ENCODE measurements at places on chromosomes 13 and 19. TPM values are rescaled to one million over a fixed set of nuclear protein-coding genes. Genes with fewer than 3 reads are reported as not detected.

SLC25A15 gene
- 24.3 TPM for total RNA-seq

- DNase-seq = no peak
These were observed 1186.3 kb downstream of the UQCRFS1 start for GRCh38 chr19:28026636-28027035.

- DNase-seq = no peak
These were observed 15.6 kb upstream of the WASF3 start for GRCh38 chr13:26541678-26542568.

ZNF180 gene
- 25.4 TPM for total RNA-seq

LILRA1 gene
- total RNA-seq = not detected

- DNase-seq = peak; percentile 27
These were observed 145.1 kb upstream of the ZNF536 start for GRCh38 chr19:30227012-30227621.

- no peak for DNase-seq
These were observed 5.6 kb upstream of the KEAP1 start for GRCh38 chr19:10508707-10509106.

DNA sequence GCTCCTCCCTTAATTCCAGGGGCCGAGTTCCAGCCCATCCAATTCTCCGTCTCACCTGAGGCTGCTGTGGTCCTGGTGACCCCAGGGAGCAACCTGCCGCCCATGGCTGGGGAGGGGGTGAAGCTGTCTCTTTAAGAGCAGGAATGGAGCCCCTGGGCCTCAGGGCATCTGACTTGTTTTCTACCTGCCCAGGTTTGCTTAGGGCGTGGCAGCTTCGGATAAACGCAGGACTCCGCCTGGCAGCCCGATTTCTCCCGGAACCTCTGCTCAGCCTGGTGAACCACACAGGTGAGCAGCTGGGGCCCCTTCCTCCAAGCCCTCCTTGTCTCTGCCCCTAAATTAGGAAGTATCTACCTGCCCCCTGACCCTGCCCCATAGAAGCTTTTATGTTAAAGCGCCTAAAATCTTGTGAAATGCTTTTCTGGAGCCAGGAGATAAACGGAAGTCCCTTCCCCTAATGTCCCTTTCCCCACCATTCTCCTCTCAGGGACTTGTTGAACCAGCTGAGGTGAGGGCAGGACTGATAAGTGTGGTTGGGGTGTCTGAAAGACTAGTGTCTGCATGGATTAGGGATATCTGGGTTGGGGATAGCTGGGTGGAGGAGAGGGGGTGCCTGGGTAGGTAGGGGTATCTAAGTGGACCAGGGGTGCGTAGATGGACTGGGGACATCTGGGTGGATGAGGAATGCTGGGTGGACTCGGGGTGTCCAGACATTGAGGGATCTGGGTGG lies 614 bp downstream of the FXYD3 start:
- peak; percentile 70 for DNase-seq

DNA sequence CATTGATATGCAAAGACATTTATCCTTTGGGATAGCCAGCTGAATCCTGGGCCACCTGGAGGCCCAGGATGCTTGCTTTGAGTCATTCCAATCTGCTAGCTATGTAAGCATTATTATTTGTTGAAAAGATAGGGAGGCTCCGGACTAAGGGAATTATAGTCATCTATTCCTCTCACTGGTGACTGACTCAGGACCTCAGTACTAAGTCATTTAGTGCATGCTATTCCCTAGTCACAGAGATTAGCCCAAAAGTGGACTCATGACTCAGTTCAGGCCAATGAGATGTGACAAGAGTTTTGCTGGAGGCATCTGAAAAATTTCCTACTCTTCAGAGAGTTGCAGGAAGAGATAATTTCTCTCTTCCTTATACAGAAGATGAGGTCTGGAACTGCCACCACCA lies 67.9 kb upstream of the ITM2B start:
- no peak for DNase-seq

SLC25A41 gene
- total RNA-seq = 0.27 TPM

UNC13A gene
- total RNA-seq = 0.08 TPM

GRCh38 chr19:4758082-4758481 lies 33.5 kb upstream of the FEM1A start:
- no peak for DNase-seq

DNA sequence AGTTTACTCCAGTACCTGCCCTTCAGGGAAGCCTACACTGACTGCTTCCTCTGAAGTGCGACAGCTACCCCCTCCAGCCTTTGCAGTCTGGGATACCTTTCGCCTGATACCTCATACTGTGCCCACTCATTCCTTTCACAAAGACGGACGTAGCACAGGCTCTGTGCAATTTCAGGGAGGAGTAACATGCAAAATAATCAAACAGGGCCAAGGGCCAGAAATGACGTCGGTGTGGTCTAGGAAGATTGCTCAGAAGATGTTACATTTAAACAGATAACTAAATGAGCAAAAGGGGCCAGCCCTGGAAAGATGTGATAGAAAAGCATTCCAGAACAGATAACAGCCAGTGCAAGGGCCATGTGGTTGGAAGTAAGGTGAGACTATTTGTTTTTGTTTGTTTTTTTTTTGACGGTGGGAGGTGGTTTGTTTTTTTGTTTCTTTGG lies 6.6 kb upstream of the DDX39A start:
- no peak for DNase-seq

DNA sequence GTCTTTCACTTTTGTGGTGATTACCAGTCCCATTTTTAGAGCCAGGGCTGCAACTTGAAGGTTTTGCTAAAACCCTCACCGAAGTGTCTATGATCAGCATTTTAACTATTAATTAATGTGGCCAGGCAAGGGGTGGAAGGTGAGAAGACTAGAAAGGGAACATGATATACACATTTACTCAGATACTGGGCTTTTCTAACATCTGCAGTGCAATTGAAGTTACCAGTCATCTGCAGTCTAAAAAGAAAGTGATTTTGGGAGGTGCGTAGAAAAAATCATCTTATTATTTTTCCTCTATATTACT lies 481 bp downstream of the ALOX5AP start:
- no peak for DNase-seq

DNA sequence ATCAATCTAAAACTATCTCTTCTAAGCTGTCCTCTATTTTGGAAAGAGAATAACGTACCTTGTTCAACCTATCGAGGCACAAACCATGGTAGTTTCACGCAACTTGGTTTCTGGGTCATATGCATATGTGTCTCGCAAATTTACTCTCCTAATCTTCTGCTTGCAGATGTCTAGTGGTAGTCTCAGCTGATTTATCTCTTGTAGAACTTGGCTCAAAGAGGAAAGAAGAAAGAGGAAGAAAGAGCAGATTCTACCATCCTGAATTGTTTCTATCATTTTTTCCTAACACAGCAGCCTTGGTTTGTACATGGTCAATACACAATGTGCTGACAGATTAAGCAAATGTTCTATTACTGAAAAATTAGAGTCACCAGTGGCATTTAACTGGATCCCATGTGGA lies 282.3 kb downstream of the SPRY2 start:
- DNase-seq = no peak

ADGRE2 gene
- 0.57 TPM for total RNA-seq

RPL28 gene
- total RNA-seq = 984 TPM

- no peak for DNase-seq
These were observed 1471.7 kb downstream of the UQCRFS1 start for GRCh38 chr19:27741236-27741635.

ANGPTL8 gene
- 25.5 TPM for total RNA-seq

DNA sequence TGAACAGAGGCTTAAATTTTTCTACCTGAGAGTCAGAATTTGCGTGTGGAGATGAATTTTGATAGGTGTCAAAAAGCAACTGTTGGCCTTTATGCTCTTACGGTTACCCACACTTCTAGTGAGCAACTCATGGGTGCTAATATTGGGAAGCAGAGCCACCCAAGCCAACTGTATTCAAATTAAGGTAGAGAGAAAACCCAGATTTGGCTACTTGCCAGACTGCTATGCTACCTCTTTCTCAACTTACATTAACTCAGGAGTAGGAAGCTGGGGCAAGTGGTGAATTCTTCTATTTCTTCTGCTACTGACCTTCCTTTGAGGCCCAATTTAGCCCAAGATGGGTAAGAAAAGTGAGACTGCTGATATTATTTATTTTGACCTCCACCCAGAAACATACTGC lies 83.9 kb downstream of the OLFM4 start:
- no peak for DNase-seq

ADGRE3 gene
- not detected for total RNA-seq

DNA sequence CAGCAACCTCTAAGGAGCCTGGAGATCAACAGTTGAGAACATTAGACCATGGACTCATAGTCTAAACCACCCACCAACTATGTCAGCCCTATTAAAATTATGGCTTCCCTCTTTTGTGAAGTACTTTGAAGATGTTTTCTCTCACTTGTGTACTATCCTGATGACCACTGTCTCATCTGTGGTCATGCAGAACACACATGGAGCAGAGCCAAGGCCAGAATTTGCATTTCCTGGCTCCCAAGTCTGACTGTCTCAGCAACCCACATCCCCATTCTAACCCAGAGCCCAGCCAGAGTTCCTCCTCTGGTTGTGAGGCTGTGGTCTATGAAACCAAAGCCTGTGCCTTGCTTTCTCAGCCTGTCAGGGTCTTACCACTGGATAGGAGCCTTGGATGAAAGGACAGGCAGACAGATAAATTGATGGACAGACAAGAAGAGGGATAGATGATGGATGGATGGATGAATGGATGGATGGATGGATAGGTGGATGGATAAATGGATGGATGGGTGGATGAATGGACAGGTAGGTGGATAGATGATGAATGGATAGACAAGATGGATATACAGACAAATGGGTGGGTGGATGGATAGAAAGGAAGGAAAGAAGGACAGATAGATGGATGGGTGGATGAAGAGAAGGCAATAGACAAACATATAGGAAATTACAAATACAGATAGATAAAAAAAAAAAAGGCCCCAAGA lies 35.4 kb downstream of the ZNF557 start:
- DNase-seq = no peak

CATSPERD gene
- not detected for total RNA-seq

PNMA8B gene
- 1.0 TPM for total RNA-seq

CD37 gene
- 0.27 TPM for total RNA-seq

RASGRP4 gene
- total RNA-seq = 0.07 TPM

DNA sequence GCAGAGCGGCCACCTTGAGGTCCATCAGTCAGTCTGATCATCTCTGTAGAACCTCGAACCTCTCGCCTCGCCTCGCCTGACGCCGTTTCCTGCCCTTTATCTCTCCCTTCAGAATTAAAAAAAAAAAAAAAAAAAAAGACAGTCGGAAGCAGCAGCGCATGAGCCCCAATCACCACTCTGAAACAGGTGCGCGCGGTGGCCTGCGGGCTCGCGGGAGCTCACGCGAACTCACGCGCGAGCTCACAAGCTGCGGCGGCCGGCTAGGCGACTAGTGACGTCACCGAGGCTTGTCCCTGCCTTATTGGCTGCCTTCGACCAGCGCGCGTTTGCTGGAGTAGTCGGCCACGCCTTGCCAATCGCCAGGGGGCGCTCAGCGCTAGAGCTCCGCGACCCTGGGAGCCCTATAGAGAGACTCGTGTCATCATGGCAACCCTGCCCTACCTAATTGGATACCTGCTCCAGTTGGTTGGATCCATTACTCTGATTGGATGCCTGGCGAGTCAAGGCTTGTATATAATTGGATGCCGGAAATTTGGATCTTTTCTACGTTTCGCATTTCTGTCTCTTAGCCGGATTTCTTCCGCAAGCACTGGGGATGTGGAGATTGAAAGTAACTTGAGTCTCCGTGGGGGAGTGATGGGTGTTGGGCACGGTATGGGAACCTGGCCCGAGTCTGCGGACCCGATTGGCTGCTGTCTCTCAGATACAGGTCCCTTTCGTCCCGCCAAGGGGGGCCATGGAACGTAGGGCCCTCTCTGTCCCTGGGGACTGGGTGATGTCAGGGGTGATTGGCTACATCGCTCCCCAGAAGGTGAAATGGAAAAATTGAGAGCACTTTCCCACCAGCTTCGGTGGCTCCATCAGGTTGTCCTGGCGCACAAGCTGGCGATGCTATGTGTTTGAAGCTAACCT lies 31.6 kb downstream of the SYT3 start:
- peak; percentile 95 for DNase-seq

AZU1 gene
- not detected for total RNA-seq

- DNase-seq = no peak
These were observed 240.7 kb downstream of the UQCRFS1 start for GRCh38 chr19:28972058-28972852.

- no peak for DNase-seq
These were observed 135.4 kb downstream of the TNFRSF19 start for GRCh38 chr13:23705583-23705982.

DNA sequence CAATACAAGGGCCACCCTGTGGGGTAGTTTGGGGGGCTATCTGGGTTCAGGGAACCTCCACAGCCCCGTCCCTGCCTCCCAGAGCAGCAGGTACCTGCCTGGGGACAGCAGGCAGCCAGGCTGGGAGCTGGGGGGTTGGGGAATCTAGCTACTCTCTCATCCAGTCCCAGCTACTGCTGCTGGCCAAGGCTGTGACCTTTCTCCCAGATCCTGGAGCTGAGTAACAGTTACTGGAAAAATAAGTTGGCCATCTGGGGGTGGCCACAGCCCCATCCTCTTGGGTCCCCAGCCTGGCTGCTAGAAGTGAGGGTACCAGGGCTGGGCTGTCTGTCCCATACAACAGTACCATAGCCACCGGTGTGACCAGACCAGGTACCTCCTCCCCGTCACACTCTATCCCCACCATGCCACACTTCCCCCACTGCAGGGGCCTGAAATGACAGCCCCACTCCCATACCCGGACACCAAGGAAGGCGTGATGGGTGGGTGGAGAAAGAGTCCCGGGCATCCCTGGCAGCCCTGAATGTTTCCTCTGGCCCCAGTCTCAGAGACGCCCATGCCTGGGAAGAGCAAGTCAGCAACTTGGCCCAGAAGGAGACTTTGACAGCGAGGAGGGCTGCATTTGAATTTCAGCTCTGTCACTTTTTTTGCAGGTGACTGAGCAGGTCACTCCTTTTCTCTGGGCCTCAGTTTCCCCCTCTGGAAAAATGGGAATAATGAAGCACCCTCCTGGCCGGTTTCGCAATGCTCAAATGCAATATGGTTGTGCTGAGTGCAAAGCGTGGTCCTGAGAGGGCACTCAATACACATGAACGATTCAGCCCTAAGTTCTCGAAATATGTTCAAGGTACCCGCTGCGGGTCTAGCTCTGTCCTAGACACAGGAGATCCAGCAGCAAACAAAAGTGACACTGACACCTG lies 30.7 kb upstream of the NFIC start:
- DNase-seq = peak; percentile 50

DNA sequence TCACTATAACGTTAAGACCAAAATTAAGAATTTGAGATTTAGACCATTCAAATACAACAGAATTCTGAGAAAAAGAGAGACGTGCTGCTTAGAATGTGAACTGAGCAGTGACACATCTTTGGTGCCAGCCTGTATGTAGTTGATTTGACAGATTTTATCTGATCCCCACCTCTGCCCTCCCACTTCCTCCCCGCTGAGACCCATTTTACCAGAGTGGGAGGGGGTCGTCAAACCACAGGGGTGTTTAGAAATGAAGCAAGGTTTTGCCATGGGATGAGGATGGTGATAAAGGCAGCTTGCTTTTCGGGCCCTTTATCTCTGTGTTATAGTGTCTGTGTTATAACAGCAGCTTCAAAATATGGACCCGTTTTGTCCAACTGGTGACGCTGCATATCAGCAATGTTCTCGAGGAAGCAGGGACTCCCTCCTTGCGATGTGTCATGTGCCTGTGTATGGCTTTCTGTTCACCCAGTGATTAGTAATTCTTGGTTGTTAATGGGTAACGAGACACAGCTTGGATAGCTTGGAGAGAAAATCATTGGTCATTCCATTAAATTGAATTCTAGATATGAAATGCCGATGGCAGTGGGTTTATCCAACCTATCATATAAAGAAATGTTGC lies 125.0 kb downstream of the HS6ST3 start:
- DNase-seq = no peak

Data from hepatocyte (in vitro differentiated cells).